ENCODE measurements at places on chromosomes 12 and 14.

DNA sequence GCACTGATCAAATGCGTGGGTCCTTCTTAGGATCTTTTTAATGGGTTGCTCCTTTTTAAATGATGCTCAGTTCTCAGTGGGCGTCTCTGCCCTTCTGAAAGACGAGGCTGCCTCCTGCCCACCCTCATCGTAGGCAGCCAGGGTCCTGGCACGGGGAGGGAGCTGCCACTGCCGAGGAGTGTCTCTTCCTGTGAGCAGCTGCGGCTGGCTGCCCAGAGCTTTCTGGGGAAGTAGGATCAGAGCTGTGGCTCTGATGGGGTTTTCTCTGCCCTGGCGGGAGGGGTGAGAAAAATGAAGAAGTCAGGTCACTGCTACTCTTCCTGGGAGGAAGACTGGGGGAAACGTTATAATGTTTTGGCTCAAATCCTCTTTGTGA is 31.1 kb upstream of the BEGAIN start:
- no peak for DNase-seq

- DNase-seq = no peak
Measured at GRCh38 chr12:54028314-54029201, at the start of gene HOXC6. Gene HOXC6 (plus strand): TSS chr12:54028440. CDS start chr12:54028522, 82 bp downstream.

- DNase-seq = no peak
Measured at GRCh38 chr12:13257356-13257875, 60.9 kb downstream of the EMP1 start.

GRCh38 chr12:6952121-6952862 is 1.1 kb downstream of the PTPN6 start:
- DNase-seq = no peak

GRCh38 chr12:92597997-92598396 is 104.8 kb upstream of the PLEKHG7 start:
- DNase-seq = no peak

DNA sequence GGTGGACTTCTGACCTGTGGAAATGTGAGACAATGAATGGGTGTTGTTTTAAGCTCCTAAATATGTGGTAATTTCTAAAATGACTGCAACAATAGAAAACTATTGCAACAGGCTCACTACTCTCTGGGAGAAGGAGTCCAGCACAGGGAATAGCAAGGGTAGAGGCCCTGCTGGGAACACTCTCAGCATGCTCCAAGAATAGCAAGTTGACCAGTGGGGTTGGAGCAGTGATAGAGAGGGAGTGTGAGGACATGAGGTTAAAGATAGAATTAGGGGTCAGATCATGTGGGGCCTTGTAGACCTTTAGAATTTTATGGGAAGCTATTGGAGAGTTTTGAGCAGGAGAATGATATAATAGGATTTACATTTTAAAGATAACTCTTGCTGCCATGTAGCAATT is 346.7 kb upstream of the CCDC196 start:
- no peak for DNase-seq

GRCh38 chr14:54653712-54654469 is 87.0 kb downstream of the SAMD4A start:
- no peak for DNase-seq

DNA sequence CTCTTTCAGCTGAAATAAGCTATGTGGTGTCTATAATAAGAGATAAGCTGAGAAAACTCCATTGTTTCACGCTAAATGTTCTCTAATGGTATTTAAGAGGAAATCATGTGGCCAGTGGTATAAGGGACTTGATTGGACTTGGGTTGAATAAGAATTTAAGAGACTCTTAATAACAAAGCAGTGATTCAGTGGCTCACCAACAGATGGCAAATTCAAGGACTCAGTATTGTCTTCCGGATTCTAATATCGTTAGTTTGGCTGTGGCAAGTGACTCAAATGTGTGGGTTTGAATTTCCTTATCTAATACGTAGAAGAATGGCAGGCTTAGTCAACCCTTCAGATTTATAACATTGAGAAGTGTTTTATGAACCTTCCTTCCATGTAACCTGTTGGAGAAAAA is 49.1 kb upstream of the KCNH3 start:
- no peak for DNase-seq

- DNase-seq = no peak
Measured at GRCh38 chr14:89792489-89793366, 161.8 kb downstream of the EFCAB11 start.

DNA sequence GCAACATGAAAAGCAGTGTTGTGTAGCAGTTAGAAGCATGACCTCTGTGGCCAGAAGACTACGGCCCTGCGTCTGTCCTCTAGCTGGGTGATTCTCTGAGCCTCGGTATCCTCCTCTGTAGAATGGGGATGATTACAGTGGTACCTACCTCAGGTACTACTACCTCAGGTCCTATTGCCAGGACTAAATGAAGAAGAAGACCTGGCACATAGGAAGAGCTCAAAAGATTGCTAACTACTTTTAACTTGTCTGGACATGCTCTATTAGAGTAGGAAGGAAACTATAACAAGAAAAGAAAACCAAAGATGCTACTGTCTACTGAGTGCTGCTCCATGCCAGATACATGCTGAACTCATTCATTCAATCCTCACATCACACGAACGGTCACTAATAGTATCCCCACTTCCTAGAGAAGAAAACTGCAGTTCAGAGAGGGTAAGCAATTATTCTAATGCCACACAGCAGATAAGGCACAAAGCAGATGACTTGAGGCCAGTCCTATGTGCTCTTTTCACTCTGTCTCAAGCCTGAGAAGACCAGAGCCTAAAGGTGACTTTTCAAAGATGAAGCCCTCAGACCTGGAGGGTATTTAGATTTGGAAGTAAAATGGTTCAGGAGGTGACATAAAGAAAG is 108.1 kb upstream of the HIF1A start:
- DNase-seq = no peak

GRCh38 chr14:53808042-53808441 is 148.6 kb downstream of the BMP4 start:
- no peak for DNase-seq

- no peak for DNase-seq
Measured at GRCh38 chr12:116545144-116545543, 14.0 kb upstream of the MAP1LC3B2 start.

- no peak for DNase-seq
Measured at GRCh38 chr12:52535574-52535973, 15.4 kb upstream of the KRT5 start.

DNA sequence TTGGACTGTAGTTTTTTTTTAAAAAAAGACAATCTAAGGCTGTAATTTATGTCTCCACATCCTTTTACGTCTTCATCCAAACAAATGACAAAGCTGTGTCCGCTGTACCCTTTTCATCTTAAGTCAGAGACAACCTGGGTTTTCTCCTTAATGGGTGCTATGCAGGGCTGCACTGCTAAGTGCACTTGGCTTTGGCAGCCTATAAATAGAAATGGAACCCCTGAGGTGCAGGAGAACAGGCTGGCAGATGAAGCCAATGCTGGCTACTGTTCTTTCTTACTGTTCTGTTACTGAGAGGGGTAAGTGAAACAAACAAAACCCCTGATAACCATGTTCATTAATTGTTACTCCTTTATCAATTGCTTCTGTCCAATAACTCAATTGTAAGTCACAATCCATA is 47.1 kb upstream of the KICS2 start:
- DNase-seq = no peak

- DNase-seq = no peak
Measured at GRCh38 chr12:99627459-99627858, 20.1 kb upstream of the GARIN6 start.

GRCh38 chr14:24329736-24330135 is 5.1 kb downstream of the ADCY4 start:
- DNase-seq = no peak

- no peak for DNase-seq
Measured at GRCh38 chr12:107501681-107502080, 183.9 kb upstream of the PWP1 start.

DNA sequence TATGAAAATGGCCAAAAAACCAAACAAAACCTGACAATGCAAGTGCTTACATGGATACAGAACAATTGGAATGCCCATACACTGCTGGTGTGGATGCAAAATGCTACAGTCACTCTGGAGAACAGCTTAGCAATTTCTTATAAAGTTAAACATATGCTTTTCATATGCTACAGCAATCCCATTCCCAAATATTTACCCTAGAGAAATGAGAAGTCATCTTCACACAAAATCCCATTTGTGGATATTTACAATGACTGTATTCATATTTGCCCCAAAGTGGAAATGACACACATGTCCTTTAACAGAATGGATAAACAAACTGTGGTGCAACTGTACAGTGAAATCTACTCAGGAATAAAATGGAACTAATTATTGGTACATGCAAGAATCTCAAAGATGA is 20.4 kb downstream of the SAV1 start:
- no peak for DNase-seq

- no peak for DNase-seq
Measured at GRCh38 chr12:1691123-1692007, 495 bp downstream of the ADIPOR2 start.

- no peak for DNase-seq
Measured at GRCh38 chr14:104528496-104528895, 51.1 kb upstream of the C14orf180 start.

GRCh38 chr12:82593901-82594396 is 92.8 kb upstream of the TMTC2 start:
- DNase-seq = no peak

DNA sequence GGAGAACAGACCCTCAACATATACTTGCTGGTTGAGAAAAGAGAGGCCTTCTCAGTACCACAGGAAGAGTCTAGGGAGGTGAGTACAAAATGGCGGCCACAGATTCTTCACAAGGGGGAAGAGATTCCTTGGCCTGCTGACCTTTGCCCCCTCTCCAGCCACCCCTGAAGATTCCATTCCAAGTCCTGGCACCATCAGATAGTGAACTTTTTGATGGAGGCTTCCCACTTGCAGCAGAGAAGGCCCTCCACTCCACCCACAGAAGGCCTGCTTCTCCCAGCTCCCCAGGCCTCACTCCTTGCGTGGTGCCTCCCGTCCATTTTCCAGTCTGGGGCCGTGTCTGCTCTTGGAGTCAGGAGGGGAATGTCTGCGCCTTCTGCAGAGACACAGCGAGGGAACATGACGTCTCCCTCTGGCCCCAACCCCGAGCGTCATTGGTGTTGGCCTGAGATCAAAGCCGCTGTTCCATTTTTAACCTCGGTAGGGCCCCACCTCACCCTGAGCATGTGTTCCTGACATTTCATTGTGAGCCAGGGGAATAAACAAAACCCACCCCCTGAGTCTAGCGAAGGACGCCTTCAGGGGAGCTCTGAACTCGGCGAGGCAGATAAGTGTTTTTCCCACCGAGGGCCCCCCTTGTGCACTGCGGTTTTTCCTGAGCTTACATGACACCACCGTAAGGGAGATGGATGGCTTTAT is 268.7 kb upstream of the TBX3 start:
- DNase-seq = no peak

- DNase-seq = no peak
Measured at GRCh38 chr14:73742520-73743238, 28.5 kb upstream of the PNMA1 start.

DNA sequence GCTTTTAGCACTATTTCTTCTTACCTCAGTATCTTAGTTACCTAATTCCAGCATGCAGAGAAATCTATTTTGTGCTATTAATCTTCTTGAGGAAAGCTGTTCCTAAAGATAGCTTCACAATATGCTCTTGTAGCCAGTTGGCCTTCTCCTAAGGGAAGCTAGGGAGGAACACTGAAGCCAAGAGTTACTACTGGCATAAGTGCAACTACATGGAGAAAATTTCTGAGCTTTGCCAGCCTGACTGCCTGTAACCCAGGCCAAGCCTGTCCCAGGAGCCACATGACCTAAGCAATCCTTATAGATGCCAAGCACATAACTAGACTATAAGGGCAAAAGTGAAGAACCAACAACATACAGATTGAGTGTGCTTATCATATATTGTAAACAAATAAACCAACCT is 890.2 kb downstream of the FLRT2 start:
- no peak for DNase-seq

DNA sequence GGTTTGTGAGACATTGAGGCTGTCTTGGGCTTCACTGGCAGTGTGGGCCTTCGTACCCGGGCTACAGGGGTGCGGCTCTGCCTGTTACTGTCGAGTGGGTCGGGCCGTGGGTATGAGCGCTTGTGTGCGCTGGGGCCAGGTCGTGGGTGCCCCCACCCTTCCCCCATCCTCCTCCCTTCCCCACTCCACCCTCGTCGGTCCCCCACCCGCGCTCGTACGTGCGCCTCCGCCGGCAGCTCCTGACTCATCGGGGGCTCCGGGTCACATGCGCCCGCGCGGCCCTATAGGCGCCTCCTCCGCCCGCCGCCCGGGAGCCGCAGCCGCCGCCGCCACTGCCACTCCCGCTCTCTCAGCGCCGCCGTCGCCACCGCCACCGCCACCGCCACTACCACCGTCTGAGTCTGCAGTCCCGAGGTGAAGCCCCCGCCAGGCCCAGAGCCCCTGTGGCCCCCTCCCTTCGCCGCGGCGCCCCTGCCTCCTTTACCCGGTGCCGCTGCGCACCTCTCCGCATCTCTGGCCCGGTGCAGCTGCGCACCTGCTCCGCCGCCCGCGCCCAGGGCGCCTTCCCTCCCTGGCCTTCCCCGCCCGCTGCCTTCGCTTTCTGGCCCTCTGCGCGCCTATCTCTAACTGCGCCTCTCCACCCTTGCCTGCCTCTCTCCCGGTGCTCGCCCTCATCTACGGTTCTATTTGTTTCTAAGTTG is at the start of gene ENO2:
Gene ENO2, plus strand, starts transcription at position 335 of the 701 bp plus-strand sequence. CDS start 1,253 bp downstream, outside the sequence.
- peak; percentile 64 for DNase-seq

DNA sequence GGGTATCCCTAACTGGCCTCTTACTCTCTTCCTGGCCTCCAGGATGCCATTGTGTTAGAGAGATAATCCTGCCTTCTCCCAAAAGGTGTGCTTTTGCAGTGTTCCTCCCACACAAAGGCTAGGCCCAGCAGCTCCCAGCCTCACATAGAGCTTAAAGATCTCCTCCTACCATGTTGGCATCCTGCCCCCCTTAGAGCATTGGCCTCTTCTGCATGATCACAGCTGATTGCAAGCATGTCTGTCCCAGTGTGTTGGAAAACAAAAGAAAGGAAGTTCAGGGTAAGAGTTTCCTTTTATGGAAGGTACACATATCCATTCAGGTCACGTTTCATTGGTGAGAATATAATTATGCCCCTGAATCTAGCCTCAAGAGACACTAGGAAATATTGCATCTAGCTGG is 405.4 kb downstream of the TMTC2 start:
- no peak for DNase-seq

- no peak for DNase-seq
Measured at GRCh38 chr12:101891462-101891971, 14.1 kb downstream of the DRAM1 start.

DNA sequence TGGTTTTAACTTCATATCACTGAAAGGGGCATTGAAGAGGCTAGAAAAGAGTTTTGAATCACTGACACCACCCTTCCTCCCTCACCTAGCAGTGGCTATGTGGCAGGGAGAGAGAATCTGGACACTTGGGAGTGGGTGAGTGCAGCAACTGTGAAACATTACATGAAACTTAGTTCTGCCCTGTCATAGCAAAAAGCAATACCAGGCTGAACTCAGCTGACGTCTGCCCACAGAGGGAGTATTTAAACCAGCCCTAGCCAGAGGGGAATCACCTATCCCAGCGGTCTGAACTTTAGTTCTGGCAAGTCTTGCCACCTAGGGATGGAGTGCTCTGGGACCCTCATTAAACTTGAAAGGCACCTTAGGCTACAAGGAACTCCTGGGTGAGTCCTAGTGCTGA is 20.7 kb upstream of the UNC79 start:
- no peak for DNase-seq

GRCh38 chr14:32438517-32438916 is 109.4 kb downstream of the AKAP6 start:
- DNase-seq = no peak

GRCh38 chr14:101865288-101865687 is 99.1 kb upstream of the DYNC1H1 start:
- DNase-seq = no peak

- DNase-seq = no peak
Measured at GRCh38 chr12:27220055-27220987, 23.8 kb upstream of the STK38L start.

Measured in stimulated activated CD8-positive, alpha-beta memory T cell treated with anti-CD3 and anti-CD28 coated beads, Interleukin-7, amount 100 ng/mL, for 24 hours (primary cell).